ENCODE measurements at places on chromosomes 11 and 22.
A peak's percentile ranks its signal among the peaks of the same experiment; 100 is the strongest.

DNA sequence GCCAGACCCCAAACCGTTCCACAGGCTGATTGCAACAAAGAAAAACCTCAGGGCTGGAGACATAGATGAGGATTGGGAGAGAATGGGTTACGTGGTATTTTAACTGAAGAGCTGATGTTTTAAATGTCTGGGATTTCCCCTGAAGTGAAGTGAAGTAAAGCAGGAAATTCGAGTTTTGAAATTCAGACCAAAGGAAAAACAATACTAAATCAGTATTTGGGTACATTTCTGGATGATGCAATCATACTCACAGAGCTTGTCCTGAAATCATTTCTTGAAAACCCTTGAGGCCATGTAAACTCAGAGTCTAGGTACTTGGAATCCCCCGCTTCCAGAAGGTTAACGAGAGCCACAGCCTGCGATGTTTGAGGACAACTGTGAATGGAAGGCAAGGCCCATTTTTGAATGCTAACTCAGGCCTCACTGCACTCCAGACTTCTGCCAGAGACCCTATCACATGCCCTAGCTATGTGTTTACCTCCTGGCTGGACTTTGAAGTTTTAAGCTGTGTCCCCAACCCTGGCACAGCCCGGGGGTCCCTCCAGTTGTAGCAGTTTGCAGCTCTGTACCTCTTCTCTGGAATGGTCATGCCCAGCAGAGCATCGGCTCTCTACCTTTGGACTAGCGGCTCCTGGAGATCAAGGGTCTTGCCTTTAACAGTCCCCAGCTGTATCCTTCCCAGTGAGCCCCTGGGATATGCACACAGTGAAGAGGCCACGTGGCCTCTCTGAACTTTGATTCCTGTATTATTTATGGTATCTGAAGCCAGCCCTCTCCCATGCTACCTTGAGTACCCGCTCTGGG, 5.4 kb upstream of the FTH1 start:
- no peak for DNase-seq

- DNase-seq, result peak; percentile 44
Measured at GRCh38 chr11:73318501-73319011, 10.5 kb downstream of the ARHGEF17 start.

DNA sequence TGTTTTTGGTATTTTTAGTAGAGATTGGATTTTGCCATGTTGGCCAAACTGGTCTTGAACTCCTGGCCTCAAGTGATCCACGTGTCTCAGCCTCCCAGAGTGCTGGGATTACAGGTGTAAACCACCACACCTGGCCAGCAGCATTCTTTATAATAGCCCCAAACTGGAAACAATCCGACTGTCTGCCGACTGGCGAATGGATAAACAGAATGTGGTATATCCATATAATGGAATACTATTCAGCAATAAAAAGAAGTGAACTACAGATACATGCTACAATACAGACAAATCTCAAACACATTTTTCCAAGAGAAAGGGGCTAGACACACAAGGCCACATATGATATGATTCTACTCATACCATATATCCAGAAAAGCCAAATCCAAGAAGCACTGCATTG, 151.3 kb downstream of the ST3GAL4 start:
- DNase-seq, result no peak

- no peak for DNase-seq
Measured at GRCh38 chr11:95459291-95460042, 228.5 kb upstream of the SESN3 start.

- DNase-seq, result peak; percentile 40
Measured at GRCh38 chr11:64571410-64572091, 19.5 kb upstream of the SLC22A12 start.

GRCh38 chr11:64581057-64581523, 9.9 kb upstream of the SLC22A12 start:
- DNase-seq, result no peak

- no peak for DNase-seq
Measured at GRCh38 chr22:47434336-47435203, 672.1 kb downstream of the TBC1D22A start.

GRCh38 chr11:44445500-44446365, 119.7 kb upstream of the CD82 start:
- DNase-seq, result no peak

DNA sequence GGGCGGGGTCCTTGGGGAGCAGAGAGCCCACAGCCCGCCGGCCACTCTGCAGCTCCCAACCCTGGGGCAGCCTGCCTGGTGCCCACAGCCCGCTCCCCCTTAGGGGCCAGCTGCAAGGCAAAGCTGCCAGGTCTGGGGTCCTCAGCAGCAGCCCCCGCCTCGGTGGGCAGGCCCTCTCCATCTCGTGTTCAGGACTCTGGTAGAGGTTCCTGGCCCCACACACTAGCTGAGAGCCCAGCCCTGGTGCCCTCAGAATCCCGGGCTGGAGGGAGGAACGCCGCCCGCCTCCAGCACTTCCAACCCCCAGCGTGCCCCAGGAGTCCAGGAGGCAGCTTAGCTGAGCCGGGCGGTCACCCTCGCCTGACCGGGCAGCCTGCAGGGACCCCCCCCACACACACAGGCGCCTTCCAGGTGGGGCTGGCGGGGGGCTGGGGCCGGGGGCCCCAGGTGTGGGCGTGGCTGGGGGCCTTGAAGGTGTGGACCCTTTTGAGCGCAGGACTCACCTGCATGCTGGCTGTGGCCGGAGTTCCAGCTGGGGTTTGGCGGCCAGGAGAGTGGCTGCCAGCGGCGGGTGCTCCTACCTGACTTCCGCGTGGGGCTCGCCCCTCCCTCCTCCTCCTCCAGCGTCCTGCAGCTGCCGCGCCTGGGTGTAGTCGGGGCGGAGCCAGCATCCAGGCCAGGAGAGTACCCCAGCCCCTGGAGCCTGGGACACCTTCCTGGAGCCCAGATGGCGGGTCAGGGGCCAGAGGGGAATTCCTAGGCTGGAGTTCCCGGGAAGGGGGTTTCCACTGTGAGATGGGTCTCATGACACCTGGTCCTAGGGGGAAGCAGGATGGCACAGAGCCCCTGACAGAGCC, at the start of gene ANO9:
Gene ANO9 (minus strand): TSS at position 594 of the 857 bp plus-strand sequence. CDS start 85 bp downstream, at position 509.
- DNase-seq, result peak; percentile 82

DNA sequence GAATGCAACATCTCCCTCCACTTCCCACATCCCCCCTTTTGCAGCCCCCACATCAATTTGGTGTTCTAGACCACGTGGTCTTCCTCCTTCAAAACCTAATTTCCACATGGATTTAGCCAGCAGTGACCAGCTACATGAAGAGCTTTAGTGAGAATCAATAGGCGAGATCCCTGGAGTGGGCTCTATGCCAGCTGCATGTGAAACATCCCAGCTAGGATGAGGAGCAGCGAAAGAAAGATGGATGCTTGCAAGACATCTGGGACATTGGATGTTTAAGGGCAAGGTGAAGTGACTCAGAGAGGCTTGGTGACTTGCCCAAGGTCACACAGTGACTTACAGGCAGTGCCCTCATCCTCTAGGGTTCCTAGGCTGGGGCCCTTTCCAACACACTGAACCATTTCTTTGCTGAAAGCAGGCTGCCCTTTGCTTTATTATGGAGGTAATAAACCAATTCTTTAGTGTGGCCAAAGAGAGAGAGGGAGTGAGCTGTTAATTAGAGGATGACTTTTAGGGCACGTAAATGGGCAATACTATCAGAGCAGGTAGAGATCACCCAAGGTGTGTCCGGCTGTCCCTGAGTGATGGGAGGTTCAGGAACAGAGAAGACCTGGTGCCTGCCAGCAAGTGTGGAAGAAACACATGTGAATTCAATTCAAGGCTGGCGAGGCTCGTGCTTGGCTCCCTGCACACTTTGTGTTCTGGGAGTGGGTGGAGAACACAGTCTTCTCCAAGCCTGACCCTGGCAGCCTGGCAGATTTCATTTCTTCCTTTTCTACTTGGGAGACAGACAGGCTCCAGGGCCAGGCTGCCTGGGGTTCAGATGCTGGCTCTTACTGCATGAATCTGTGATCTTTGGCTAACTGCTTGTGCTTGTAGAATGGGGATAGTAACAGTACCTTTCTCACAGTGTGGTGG, 24.0 kb downstream of the TSPAN18 start:
- DNase-seq, result no peak

- no peak for DNase-seq
Measured at GRCh38 chr22:46934746-46935491, 172.5 kb downstream of the TBC1D22A start.

DNA sequence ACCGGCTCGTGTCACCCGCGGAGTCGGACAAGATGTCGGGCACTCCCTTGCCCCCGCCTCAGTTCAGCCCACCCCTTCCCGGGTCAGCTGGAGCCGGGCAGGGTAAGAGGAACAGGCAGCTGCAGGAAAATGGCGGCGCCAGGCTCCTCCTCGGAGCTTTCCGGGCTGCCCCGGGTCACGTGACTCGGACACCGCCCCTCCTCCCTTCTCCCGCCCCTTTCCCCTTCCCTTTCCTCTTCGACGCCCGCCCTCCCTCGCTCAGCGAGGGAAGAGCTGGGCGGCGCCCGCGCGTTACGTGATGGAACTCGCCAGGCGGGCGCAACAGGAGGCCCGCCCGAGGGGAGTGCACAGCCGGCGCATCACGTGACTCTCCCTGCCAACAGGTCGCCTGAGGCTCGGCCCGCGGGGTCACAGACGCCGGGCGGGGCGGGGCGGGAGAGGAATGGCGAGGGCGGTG, at the start of gene PICALM:
Gene PICALM (minus strand): TSS at position 134 of the 457 bp plus-strand sequence. CDS start 304 bp downstream, outside the sequence.
- DNase-seq, result peak; percentile 100

GRCh38 chr11:60498853-60499252, 6.3 kb downstream of the MS4A12 start:
- DNase-seq, result peak; percentile 78

GRCh38 chr22:35156945-35157344, 91.0 kb downstream of the ISX start:
- no peak for DNase-seq

GRCh38 chr22:35346596-35347220, 34.2 kb upstream of the HMOX1 start:
- DNase-seq, result no peak

DNA sequence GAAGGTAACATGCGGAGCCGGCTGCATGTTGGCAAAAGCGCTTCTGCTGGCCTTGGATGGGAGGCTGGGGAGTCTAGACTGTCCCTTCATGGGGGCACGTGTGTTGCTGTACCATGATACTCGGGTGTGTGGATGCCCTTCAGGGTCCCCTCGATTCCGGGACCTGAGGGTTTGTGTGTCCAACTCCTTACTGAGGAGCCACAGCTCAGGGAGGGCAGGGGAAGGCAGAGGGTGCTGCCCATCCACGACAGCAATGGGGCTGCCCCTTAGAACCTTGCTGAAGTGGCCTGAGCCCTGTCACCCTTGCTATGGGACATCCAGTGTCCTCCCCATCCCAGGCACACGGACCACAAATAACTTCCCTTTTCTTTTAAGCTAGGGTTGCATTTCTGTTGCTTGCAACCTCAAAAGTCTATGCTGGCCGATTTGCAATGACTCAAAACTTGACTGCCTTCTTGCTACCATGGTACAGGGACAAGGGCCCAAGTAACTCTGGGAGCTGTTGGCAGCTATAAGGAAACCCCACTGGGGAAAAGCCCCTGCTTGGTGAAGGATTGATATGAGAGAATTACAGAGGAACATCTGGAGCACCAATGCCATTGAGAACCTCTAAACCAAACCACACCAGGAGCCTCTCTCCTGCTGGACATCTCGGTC, 43.8 kb downstream of the RTL6 start:
- no peak for DNase-seq

DNA sequence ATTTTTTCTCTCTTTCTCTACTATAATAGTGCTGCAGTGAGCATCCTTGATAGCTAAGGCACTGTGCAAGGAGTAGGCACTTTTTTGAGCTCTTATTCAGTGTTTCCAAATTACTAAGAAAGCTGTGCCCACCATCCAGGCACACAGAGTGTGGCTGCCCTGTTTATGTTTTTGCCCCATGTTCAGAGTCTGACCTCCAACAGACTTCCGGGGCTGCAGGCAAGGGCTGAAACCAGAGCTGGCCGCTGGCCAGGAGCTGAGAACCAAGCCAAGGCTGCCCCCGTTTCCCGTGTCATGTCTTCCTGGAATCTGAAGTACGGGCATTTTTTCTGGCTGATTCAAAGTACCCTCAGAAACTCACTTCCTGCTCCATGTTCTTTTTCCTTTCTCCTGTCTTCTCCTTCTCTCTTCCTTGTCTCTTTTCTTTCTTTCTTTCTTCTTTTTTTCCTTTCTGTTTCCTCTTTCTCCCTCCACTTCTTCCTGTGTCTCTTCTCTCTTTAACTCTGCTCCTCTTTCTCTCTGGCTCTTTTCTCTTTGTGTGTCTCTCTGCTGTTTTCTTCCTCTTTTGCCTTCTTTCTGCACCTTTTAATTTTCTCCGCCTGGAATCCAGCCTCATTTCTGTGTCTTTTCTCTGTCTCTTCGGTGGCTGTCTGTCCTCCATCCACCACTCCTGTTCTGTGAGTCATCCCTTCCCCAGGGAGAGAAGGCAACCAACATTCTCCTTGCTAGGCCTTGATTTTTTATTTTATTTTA, 17.0 kb upstream of the KCTD14 start:
- peak; percentile 96 for DNase-seq

DNA sequence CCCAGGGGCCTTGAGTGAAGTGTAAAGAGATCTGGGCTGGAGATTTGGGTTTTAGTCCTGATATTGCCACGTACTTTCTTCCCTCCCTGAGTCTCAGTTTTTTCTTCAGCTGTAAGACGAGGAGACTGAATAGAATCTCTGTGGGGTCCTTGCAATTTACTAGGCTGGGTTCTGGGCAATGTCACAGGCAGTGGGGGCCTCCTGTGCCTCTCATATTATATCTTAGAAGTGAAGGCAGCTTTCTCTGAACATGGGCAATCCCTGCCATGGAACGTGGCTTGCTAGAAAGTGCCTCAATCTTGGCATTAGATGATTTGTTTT, 62.0 kb upstream of the PTPRJ start:
- no peak for DNase-seq

Measured in RPMI8226 (cell line).